NCI-H1092 (cell line): ENCODE measurements at places on chromosomes 3 and 15.

DNA sequence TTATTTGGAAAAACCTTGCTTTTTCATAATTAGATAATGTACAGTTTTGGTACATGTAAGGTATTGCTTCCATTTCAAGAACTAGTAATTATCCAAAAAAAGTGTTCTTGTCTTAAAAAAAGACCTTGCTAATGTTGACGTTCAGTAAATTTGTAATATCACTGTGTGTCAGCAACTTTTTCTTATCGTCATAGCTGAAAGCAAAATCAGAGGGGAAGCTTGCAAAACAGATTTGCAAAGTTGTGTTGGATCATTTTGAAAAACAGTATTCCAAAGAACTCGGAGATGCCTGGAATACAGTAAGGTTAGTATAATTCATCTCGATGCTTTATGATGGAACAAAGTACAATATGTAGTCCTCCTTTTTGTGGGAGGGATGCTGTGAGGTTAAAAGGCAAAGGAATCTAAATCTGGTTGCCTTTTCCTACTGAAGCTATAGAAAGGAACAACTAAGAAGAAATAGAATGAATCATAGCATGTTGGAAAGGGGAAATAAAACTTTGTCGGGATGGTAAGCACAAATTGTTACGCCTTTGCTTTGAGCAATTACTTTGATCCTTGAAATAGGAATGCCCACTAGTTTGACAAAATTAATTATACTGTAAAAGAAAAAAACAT is 1.5 kb downstream of the NSUN3 start:
- no peak for DNase-seq

DNA sequence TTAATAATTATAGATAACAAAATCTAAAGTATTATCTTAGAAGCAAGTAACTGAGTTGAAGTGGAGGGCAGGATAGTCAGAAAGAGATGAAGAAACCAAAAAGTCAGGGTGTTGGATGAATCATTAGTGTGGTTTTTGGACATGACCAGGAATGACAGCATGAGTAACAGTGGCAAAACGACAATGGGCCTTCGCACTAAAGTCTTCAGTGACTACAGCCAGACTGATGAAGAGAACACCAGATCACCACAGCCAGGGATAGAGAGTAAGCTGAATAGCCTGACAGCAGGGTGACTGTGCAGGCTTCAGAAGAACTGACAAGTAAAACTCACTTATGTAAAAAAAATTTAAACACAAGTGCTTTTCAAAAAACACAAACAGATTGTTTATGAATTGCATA is 96.0 kb upstream of the MELTF start:
- DNase-seq, result no peak

DNA sequence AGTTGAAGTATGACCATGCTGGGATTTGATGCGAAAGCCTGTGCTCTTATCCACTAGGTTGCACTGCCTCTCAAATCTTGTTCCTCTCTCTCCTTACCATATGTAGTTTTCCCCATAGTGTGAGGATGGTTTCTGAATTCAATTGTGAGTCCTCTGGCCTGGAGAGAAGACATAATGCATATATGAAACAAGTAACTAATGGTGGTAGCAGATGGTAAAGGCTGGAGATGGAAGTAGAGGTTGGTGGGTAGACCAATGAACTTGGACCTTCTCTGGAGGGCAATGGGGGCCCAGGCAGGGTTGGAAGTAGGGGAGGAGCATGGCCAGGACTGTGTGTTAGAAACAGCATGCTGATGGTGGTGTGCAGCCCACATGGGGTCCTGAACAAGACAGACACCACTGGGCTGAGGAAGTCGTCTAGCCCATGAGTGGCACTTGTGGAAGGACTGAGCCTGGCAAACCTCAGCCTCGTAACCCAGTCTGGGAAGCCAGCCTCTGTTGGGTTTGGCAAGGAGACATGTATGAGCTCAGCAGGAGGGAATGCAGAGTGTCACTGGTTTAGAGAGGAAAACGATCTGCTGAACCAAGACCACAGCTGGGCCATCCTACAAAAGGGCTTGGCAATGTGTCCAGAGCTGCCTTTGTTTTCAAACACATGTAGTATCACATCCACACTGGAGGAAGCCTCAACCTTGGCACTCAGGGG is 18.5 kb upstream of the LMCD1 start:
- DNase-seq, result peak; percentile 41

DNA sequence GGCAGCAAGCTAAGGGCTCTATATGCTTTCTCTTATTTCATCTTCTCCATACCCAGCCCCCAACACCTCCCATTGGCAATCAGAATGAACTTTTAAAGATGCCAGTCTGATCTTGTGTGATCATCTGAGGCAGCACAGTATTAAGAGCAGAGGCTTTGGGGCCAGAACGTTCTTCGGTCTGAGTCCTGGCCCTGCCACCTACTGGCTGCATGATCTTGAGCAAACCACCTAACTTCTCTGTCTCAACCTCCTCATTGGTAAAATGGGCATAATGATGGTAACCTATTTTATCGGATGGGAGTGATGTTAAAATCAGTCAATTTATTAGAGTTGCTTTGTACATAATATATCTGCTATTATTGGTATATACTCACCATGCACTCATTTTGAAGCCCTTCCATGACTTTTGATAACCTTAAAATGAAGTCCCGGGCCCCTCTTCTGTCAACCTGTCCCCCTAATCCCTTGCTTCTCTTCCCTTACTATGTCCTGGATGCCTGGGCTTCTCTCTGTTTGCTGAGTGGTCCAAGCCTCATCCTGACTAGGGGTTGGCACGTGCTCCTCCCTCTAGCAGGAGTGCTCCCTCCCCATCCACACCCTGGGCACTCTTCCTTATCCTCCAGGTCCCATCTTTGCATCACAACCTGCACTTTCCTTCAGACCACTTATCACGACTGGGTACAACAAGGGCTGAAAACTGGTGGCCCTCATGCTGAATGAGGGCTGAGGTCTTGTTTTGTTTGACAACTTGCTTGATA is 6.3 kb downstream of the EFCAB12 start:
- no peak for DNase-seq

GRCh38 chr15:75591655-75592364 is 12.7 kb upstream of the PTPN9 start:
- DNase-seq, result no peak

DNA sequence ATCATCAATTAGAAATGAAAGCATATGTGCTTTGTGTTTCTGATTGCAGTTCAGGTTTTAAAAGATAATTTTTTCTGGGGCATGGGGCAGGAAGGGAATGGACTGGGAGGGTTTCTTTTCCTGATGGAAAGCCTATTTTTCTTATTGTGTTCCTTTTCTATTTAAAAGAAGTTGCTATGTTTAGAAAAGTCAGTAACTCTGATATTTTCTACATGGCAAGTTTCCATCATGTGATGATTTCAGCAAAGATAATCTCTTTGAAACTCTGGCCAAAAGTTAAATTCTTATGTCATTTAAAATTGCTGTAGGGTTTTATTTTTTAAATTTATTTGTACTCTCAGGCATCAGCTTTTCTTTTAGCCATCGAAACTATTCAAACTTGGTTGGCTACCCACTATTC is 601.2 kb downstream of the FOXP1 start:
- no peak for DNase-seq

- DNase-seq, result no peak
These were observed 116.8 kb downstream of the TPRG1 start for GRCh38 chr3:189288348-189289235.

- DNase-seq, result no peak
These were observed 55.4 kb downstream of the MAGEF1 start for GRCh38 chr3:184656458-184656828.

- DNase-seq, result no peak
These were observed 226.6 kb downstream of the ADAMTS17 start for GRCh38 chr15:100115066-100115710.

GRCh38 chr15:22735781-22736180 is 50.7 kb upstream of the NIPA1 start:
- no peak for DNase-seq

- DNase-seq, result no peak
These were observed 49.4 kb downstream of the KLF15 start for GRCh38 chr3:126307591-126308393.

- no peak for DNase-seq
These were observed 179.7 kb upstream of the NDN start for GRCh38 chr15:23866832-23867231.

DNA sequence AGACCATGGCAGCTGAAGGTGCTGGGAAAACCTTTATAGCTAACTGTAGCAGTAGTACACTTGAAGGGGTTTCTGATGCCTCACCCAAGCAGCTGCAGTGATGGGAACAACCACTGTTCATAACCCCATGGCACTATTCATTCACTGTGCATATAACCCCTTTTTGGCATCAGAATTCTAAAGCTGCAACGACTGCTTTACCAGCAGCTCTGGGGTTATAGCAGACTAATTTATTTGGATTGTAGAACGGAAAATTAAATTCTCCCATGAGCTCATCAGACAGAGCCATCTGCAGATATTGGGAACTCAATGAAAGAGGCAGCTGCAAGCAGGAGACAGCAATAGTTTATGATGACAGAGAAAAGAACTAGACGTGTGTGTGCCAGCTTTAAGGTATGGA is 28.6 kb downstream of the TFDP2 start:
- DNase-seq, result peak; percentile 10

DNA sequence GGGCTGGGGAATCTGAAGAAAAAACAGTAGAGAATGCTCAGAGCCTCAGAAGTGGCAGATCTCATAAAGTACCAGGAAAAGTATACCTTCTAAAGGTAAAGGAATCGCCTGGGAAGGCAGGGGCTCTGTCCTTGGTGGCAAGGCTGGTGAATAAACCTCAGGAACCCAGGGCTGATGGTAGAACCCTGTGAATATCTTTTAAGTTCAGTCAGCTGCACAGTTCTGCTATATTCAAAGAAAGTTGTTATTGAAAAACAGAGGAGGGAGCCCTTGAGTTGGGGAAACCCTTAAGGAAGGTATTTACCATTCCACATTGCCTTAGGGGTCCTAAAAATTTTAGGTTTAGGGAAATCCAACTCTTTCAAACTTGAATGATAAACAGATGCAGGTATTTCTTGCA is 31.2 kb downstream of the ZPLD1 start:
- DNase-seq, result no peak

- DNase-seq, result no peak
These were observed 87.9 kb downstream of the LPP start for GRCh38 chr3:188241883-188242282.

DNA sequence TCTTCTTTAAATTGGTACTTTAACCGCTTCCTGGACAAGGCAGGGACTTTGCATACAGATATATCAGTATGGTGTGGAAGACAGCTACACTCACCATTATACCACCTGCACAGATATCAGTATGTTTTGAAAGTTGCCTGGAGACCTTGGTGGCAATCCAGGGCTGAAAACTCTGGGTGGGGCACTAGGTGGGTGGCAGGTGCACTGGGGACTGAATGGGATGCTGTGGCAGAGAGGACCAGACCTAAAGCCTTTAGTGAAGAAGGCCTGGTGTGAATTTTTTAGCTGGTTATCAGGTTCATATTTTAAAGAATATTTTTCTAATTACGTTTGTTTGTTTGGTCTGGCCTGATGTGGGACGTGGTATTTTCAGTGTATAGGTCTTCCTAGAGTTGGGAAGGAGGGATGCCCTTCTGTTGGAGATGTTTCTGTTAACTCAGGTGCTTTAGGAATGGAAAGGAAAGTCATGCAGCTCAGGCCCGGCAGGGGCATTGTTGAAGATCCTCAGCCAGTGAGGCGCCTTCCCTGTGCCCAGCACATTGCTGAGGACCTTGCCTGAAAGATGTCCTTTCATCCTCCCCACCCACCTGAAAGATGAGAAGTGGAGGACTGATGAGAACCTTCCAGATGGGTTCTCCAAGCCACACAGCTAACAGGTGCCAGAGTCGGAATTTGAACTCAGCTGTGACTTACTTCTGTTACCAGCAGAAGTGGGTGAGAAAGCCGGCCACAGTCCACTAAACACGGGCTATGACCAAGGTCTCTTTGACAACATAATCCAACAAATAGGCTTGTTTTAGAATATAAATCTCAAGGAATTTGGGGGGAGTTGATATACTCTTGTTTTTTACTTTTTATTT is 77.3 kb downstream of the APBA2 start:
- no peak for DNase-seq

GRCh38 chr15:71551566-71551965 is 258.8 kb upstream of the NR2E3 start:
- DNase-seq, result no peak

GRCh38 chr3:184368586-184369183 is 7.2 kb downstream of the POLR2H start:
- DNase-seq, result no peak

GRCh38 chr15:74377831-74378766 is 10.7 kb upstream of the CYP11A1 start:
- no peak for DNase-seq

DNA sequence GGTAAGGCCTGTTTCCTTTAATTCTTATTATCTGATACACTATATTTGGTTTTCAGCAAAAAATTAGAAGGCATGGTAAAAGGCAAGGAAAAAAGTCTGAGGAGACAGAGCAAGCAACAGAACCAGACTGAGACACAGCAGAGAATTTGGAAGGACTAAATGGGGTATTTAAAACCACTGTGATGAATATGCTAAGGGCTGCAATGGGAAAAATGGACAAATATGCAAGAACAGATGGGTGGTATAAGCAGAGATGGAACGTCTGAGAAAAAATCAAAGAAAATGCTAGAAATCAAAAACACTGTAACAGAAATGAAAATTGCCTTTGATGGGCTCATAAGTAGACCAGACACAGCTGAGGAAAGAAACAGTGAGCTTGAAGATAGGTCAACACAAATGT is 50.8 kb upstream of the NSMCE3 start:
- no peak for DNase-seq

DNA sequence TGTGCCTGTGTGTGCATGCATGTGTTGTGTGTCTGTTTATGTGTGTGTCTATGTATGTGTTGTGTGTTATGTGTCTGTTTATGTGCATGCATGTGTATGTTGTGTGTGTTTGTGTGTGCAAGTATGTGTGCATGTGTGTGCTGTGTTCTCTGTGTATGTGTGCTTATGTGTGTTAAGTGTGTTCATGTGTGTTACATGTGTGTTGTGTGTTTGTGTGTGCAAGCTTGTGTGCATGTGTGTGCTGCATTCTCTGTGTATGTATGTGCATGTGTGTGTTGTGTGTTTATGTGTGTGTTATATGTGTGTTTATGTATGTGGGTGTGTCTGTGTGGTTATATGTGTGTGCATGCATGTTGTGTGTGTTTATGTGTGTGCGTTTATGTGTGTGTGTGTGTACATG is 14.9 kb downstream of the UROC1 start:
- DNase-seq, result no peak

DNA sequence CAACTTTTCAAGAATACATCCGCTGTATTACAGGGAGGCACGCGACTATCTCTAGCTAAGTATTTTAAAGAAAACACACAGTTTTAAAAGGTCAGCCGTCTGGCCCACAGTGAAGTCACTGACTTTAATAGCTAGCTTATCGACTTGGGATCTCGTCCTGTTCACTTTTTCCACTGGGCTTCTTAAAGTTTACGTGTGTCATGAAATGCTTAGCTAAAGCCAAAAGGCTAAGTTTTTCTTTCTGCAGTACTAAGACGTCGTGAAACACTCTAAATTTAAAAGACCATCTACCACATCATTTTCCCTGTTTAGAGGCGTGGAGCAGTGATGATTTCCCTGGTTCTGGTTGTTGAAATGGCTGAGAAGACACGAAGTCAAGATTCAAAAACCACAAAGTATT is 27.1 kb downstream of the LRIG1 start:
- DNase-seq, result no peak

GRCh38 chr15:100918690-100919480 is at the start of gene LRRK1:
LRRK1 (plus strand) TSS chr15:100919357; CDS start chr15:100924633, 5,276 bp downstream.
- DNase-seq, result no peak
